NCI-H524 treated with DMSO at 0.1 percent for 48 hours (cell line): ENCODE measurements at places on chromosomes 7 and 10.
A peak's percentile ranks its signal among the peaks of the same experiment; 100 is the strongest.

GRCh38 chr7:981793-982510 is 1.0 kb upstream of the CYP2W1 start:
- DNase-seq: peak; percentile 80

DNA sequence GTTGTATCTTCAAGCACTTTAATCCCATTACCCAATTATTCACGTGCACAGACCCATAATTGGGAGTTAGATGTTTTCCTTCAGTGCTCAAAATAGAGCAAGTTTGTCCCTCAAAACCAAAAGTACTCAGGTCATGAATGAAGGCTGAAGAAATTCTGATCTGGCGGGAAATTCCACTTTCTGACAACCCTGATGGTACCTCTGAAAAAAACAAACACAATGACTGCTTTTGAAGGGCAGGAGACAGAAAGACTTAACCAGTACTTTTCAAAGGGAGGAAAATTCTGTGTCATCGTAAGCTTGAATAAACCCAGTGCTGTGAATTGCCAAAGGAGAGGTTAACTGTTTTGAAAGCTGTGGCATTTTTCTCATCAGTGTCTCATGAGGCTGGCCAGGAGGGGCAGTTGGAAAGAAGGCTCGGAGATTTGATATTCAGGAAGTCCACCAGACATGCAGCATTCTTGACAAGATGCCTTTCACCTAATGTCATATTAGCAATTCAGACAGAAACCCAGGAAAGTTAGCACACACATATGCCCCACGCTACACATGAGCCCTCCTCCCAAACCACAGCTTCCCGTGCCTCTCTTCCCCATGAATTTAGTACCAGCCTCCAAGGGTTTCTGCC is 347.0 kb downstream of the KCNMA1 start:
- DNase-seq: no peak

DNA sequence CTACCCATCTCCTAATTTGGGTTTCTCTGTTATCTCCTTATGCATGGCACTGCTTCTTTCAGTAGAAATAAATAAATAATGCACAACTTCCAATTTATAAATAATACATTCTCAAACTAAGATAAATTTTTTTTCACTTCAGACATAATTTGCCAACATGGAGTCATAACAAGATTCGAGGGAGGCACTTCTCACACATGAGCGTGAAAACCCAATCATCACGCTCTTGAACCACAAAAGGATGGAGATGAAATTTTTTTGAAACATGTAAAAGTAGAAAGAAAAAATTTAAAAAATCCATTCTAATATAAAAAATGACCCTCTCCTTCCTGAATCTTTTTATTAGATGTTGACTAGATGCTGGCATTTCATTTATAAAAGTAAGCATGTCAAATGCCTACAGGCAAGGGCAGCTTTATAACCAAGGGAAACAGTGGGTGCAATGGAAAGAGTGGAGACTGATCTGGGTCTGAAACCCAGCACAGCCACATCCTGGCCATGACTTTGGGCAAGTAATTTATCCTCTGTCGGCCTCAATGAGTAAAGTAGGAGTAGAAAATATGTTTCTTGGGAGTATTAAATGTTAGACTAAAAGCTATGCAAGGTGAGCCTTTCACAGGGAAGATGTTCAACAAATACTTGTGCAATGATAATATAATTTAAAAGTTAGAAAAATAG is 185.0 kb downstream of the STK31 start:
- DNase-seq: no peak

DNA sequence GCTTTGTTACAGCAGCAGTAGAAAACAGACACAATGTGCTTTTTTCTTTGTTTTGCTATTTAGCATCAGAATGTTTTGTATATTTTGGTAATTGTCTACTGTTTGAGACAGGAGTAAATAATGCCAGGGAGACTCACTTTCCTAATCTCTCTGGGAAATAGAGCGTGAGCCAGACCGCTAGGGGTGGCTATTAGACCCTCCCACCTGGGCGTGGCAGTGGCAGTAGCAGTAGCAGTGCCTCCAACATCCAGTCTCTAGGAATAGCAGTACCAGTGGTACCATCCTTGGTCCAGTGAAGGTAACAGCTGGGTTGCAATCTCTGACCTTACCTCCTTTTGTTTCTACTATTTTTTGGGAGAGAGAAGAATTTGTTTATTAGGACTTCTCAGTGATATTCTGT is 165.7 kb upstream of the MAGI2 start:
- no peak for DNase-seq

GRCh38 chr7:156152390-156152789 is 340.1 kb upstream of the SHH start:
- no peak for DNase-seq

DNA sequence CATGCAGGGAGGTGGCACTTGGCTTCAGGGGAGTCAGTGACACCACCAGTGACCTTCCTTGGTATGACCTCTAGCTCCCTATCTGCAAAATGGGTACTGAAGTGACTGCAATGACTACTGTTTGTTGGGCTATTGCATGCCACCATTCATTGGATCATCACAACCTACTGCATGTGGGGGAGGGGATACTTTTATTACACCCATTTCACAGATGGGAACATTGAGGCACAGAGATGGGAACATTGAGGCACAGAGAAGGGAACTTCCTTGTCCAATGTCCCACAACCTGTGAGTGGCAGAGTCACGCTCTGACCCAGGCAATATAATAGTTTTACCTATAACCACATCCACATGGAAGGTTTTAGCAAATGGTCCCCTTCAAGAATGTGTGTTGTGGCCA is 12.2 kb upstream of the MYH16 start:
- no peak for DNase-seq

DNA sequence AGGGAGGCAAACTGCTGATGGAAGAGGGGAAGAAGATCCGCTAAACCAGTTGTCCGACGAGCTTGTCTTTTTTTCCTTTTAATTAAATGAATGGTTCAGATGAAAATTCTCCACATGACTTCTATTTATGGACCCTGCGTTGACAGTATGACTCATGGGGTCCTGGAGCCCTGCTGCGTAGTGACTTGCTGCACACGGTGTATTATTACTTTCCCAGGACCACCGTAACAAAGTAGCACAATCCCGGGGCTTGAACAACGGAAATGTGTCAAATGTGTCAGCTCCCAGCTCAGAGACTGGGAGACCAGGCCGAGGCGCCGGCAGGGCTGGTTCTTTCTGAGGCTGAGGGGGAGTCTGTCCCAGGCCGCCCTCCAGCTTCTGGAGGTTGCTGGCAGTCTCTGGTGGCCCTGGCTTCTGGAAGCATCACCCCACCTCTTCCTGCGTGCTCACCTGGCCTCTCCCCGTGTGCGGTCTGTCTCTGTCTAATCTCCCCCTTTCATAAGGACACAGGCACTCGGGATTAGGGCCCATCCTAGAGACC is 33.8 kb upstream of the MNX1 start:
- no peak for DNase-seq

DNA sequence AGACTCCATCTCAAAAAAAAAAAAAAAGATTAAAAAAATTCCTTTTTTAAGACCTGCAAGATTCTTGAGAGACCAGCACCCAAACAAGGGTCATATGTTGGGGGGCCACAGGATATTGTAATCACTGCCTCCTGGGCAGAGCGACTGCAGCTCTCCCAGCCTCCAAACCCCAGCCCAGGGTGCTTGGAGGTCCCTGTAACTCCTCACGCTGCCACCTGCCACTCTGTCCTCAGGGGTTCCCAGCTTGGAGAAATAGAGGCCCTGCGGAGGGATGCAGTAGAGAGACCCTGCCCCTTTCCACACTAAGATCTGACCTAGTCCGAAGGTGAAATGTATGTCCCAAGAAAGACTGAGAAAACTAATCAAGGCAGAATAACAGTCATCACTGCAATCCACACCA is 343.7 kb downstream of the GRID1 start:
- DNase-seq: no peak

GRCh38 chr7:13603661-13604060 is 385.8 kb downstream of the ETV1 start:
- no peak for DNase-seq

DNA sequence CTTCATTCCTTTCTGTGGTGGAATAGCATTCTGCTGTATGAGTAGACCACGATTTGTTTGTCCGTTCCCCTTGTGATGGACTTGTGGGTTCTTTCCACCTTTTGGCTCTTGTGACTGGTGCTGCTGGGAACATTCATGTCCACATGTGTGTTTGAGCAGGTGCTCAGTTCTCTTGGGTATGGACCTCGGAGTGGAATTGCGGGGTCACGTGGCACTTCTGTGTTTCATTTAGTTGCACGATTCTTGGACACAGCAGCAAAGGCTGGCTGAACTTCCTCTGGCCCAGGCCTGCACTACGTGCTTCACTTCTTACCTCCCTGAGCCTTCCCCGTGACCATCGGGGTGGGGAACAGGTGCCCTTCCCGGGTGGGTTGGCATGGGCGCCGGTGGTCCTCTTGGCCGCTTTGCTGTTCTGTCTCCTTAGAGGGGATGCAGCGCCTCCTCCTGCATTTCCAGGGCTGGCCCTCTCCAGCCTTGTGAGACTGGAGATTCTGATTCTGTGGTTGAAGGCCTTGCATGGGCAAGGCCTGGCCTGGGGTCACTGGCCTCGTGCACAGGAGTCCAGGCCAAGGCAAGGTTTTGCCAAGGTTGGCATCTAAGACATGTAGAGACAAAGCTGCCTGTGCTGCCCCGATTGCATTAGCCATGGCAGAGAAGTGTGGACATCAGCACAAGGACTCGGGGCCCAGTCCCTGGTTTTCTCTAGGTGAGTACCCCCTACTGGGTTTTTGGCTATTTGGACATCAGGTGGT is 25.1 kb downstream of the DOCK1 start:
- DNase-seq: no peak

DNA sequence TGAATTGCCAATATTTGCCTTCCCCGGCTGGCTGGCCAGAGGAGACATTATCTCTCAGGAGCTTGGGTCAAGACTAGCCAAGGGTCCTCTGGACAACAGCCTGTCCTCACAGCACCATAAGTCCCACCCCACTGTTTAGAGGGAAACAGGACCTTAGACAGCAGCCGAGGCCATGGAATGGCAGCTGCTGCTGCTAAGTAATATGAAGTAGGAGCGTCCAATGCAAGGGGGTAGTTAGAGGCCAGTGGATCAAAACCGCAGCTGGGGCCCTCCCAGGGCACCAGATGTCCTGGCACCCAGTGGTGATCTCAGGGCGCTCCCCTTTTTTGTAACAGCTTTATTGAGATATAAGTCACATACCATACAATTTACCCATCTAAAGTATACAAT is 12.9 kb upstream of the KCP start:
- DNase-seq: no peak

DNA sequence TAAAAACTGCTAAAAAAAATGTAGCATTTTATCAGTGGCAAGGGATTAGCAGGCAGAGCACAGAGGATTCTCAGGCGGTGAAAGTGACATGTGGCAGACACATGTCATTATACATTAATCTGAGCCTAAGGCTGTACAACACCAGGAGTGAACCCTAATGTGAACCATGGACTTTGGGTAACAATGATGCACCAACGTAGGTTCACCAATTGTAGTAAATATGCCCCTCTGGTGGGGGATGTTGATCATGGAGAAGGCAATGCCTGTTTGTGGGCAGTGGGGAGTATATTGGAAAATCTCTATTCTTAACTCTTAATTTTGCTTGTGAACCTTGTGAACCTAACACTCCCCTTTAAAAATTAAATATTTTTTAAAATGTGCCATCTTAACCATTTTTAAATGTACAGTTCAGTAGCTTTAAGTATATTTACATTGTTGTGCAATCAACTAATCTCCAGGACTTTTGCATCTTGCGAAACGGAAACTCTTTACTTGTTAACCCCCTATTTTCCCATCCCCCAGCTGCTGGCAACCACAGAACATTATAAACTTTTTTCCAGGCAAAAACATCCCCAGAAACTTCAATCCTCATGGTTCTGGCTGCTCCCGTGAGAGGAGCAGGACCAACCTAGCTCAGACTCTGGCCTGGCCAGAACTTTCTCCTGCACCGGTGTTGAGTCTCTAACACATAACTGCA is 29.9 kb downstream of the LRRC20 start:
- no peak for DNase-seq

DNA sequence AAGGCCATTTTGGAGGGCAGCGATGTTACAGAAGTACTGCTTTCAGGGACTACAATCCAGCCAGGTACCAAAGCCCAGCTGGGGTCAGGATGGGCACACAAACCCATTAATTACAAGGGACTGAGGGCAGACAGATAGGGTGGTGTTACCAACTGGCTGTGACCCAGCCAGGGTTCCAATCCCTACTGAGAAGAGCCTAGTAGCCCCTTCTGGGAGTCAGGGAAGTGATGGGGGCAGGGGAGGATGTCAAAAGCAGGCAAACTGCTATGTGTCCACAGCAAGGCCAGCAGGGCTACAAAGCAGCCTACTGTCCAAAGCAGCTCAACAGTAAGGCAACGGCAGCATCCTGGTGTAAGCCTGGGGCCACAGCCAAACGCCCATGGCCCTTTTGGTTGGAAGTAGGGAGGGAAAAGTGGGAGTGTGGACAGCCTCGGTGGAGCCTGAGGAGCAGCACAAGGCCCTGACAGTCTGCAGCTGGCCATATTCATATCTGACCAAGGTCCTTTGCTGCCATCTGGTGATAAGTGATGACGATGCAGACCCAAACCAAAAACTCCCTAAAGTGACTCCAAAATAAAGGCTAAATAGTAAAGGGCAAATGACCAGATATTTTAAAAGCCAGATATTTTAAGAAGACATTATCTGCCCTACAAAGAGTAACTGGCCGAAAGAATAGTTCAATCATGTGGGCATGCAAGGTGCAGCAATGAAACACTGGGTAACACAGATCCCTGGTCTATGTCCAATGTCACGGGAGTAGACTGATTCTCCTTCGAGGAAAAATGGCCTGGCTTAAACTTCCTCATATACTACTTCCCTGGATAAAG is 56.9 kb downstream of the XPNPEP1 start:
- DNase-seq: no peak

GRCh38 chr10:89513206-89513605 is 22.2 kb downstream of the SLC16A12 start:
- no peak for DNase-seq

DNA sequence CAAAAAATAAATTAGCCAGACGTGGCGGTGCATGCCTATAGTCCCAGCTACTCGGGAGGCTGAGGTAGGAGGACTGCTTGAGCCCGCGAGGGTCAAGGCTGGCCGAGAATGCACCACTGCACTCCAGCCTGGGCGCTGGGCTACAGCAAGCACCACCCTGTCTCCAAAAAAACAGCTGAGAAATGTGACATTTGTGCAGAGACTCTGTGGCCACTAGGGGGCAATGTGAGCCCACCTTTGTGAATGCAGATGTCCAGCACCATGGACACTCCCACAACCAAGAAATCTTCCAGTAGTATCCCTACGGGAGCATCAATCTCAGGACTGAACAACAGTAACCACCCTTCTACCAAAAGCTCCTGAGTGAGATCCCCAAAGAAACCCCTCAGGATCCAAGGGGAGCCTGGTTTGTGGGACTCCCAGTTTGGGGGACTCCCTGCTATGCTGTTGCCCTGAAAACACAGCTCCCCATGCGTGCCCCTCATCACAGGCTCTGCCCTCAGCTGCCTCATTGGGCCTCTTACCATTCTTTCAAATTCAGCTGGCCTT is 6.2 kb upstream of the AHCYL2 start:
- DNase-seq: peak; percentile 41

GRCh38 chr7:147438216-147438615 is 1152.3 kb upstream of the C7orf33 start:
- DNase-seq: no peak

DNA sequence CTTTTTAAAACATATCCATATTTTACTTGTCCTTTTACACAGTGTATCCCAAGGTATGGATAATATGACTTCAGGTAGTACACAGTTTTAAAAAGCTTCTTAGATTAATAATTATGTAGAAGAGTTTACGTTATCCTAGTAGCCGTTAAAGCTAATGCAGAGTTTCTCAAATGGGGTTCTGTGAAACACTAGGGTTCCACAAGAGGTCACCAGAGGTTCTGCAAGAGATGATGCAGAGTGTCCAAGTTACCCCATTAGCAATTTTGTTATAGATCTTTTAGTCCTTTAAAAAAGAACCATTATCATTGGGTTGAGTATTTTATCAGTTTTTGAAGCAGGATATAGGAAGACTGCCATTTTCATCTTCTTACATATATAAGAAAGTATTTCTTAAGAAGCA is 298.9 kb upstream of the HPS1 start:
- no peak for DNase-seq
